ENCODE measurements at places on chromosomes 6 and 20.

DNA sequence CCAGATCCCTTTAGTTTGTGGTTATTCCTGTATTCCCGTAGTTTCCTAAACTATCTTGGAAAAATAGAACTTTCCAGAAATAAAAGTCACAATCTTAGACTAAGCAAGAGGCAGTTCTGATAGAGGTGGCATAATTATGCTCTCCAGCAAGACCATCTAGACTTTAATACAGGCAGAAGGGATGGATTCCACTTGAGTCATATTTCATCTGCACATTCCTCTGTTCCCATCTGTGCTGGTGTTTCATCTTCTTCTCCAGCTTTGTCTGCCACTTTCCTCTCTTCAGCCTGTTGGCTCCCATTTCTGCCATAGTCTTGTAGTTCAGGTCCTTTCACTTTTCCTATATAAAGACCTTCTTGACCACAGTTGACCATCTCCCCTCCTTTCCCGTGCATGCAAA is 102.9 kb downstream of the SOBP start:
- no peak for DNase-seq

DNA sequence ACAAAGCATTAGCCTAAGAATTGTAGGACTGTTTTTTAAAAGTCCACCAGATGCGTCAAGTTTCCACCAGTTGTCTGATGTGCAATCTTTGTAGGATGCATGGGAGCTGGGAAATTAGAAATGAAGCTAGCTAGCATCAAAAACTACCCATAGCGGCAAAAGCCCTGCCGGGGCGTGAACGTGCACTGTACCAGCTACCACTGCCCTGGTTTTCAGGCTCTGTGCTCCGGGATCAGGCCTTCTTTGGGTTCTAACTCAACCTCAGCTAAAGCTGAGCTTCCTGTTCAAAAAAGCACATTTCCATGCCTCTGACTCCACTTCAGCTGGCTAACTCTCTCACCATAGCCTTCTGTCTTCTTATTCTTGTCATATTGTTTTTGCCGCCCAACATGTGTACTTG is 26.9 kb upstream of the FUCA2 start:
- no peak for DNase-seq

DNA sequence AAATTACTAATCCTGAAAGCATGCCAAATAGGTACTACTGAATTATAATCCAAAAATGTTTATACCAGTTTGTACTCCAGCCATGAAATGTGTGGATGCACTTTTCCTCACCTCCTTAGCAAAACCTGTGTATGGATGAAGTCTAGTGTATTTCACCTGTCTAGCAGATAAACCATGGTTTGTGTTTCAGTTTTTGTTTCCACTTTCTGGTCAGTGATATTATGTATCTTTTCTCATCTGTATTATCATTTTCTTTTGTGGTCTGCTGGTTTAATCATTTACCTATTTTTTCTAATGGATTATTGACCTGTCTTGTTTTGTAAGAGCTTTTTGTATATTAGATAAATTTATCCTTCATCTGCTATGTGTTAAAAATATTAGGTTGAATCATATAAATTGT is 41.0 kb upstream of the TMEM217 start:
- DNase-seq = no peak

DNA sequence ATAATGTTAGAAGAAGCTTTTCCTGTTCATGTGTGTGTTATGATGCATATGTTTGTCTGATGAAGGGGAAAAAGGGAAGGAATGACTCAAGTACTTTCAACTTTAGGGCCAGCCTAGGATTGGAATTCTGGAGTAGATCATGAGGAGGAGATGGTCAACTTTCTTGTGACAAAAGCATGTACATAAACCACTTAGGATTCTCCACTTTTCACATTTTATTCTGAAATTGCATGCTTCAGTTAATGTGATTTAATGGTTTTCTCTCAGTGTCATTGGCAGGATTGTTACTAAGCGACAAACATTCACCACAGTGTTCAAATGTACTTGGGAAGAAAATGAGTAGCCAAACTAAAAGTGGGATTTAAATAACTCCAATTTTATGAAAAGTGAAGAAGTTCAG is 80.1 kb downstream of the UTRN start:
- no peak for DNase-seq

DNA sequence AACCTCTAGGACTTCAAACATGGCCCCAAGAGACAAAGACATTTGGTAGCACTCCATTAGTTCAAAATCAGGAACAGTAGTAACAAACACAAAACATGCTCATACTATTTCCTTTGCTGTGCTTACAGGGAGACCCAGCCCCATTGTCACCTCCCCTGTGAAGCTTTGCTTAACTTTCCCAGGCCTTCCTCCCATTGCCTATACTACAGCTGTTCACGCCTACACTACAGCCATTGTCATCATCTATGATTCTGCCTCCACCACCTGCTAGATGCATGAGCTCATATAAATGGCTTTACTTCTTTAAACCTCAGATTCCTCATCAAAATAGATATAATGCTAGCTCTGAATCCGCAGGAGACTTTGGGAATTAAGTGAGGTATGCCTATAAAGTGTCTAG is 8.7 kb downstream of the PHACTR1 start:
- no peak for DNase-seq

DNA sequence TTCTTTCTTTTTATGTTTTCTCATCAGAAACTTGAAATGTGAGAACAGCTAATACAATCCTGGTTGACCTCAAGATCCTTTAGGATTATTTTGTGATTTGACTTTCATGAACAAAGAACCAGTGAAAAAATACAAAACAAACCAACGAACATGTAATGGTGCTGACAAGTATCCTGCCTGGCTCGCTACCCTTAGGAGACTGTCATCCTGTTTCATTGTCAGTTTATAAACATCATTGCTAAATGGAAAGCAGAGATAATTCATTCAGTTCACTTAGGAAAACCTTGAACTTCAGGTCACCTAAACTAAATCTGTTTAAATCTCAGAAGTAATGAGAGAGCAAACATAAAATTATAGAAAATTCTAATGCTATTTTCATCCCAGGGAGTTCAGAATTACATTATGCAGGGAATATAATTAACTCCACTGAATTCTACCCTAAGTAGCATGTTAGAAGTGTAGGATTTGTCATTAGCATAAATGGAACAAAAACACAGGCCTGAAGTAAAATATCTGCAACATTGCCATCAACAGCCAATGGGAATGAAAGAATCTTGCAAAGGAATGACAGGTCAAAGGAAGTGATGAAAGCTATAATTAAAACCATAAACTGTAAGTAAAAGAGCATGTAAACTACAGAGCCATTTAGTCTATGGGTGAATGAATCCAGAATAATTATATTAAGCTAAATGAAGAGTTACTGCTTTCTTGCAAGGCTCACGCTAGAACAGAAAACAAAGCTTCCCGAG is 401.2 kb upstream of the MANEA start:
- no peak for DNase-seq

GRCh38 chr20:52242237-52243230 is 51.0 kb upstream of the ZFP64 start:
- no peak for DNase-seq

DNA sequence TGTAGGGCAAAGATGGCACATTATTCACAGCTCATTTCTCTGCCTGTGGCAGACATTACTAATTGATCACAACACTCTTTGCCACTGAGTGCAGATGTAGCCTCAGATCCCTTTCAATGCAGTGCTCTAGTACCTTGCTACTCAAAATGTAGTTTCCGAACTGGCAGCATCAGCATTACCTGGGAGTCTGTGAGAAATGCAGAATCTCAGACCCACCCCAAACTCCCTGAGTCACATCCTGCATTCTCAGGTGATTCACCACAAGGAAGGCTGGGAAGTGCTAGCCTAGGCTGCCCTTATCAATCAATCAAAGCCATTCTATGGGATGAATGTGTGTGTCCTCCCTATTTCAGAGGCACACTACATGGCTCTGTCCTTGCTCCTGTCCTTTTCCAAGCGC is 58.5 kb downstream of the PCNA start:
- DNase-seq = no peak

DNA sequence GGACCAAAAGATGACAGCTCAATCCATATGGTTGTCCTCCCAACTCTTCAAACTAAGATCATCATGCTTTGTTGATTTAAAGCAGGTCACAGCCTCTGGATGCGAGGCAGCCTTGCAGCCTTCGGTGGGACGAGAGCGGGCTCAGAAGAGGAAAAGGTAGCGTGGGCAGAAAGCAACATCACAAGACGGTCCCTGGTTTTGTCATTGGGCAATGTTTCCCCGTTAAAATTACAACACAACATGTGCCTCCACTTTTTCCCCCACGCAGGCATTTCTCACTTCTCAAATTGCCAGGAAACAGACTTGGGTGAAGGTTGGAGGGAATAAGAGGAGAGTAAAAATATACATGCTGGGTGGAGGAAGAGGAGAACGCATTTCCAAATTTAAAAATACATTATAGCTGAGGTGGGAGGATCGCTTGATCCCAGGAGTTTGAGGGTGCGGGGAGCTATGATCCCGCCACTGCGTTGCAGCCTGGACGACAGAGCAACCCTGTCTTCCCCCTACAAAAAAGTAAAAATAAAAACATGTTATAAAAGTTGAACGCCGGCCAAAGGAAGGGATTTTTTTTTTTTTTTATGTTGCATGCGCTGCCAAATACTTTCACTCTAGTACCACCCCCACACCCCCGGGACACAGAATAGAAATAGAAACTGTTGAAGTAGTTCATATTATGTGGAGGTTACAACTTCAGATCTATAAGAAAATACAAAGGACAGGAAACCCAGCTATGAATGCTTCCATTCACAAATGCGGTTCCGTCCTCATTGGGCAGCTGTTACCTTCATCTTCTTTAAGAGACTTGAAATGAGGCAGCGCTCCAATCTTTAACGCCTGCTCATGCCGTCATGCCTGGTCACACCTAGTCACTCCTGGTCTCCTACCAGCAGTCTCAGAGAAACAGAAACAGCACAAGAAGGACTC is 13.9 kb upstream of the NAA20 start:
- DNase-seq = peak; percentile 69

DNA sequence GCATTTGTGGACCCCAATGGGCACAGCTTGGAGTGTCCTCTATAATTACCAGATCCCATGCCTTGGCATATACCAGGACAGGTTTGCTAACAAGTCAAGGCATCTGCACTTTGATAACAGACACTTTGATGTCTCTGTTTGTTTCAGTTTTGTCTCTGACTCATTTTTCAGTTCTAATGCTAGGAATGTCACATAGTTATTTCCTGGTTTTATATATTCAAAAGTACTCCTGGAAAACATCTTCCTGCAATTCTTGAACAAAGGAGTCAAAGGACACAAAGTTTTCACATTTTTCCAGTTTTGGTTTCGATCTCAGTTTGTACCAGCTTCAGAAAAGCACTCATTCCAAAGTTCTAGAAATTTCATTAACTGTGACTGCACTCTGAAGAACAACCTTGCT is 188.1 kb downstream of the FOXC1 start:
- no peak for DNase-seq

- DNase-seq = no peak
These were observed 212.8 kb upstream of the FUT9 start for GRCh38 chr6:95802978-95803377.

- DNase-seq = no peak
These were observed 66.3 kb upstream of the BMP5 start for GRCh38 chr6:55941702-55942101.

- DNase-seq = no peak
These were observed 24.1 kb upstream of the TRIM27 start for GRCh38 chr6:28947831-28948270.

- no peak for DNase-seq
These were observed 99.8 kb downstream of the TMEM242 start for GRCh38 chr6:157223511-157223910.

- DNase-seq = no peak
These were observed 7.4 kb downstream of the RPL10A start for GRCh38 chr6:35475573-35475972.

DNA sequence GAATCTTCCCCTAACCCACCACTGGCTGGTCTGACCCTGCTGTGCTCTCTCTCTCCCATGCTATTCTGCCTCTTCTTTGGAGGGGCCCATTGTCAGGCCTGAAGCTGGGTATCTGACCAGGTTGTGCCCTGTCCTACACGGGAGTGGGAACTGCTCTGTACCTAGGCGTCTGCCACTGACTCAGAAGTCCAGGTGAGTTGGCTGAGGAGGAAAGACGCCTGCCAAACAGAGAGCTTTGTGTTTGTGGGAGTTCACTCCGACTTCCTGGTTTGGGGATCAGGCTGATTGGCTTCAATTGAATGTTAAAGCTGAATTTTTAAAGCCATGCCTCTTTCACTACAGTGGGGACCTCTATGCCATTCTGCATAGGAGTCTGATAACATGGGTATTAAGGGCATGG is 136.0 kb downstream of the CCDC170 start:
- no peak for DNase-seq

DNA sequence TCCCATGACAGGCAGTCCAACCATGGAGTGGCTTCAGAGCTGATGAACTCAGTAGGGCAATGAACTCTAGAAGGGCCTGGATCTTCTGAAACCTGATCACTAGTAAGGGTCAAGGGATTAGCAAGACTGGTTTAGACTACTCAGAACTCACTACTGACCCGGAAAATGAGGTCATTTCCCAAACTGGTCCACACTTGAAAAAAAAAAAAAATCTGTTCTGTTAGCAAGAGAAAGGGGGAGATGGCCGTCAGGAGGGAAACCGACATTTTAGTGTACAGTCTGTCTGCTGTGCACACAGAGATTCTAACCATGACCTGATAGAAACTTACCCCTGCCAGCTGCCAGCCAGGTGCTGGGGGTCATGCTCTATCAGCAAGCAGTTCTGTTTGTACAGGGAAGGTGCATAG is 262.4 kb upstream of the AGPAT4 start:
- DNase-seq = no peak

GRCh38 chr6:10390495-10391298 is 24.2 kb downstream of the TFAP2A start:
- DNase-seq = no peak

GRCh38 chr6:26474439-26474881 is 16.7 kb downstream of the BTN2A1 start:
- no peak for DNase-seq

GRCh38 chr6:37207903-37208456 is 38.0 kb downstream of the PIM1 start:
- DNase-seq = peak; percentile 52

- no peak for DNase-seq
These were observed 8.4 kb downstream of the SLCO4A1 start for GRCh38 chr20:62650551-62651284.

- no peak for DNase-seq
These were observed 31.9 kb upstream of the FUCA2 start for GRCh38 chr6:143543435-143543834.

GRCh38 chr6:153623496-153623895 is 415.5 kb upstream of the OPRM1 start:
- no peak for DNase-seq
